ENCODE measurements at places on chromosomes 6 and 20.

- no peak for DNase-seq
Measured at GRCh38 chr6:20691185-20691584, 156.9 kb downstream of the CDKAL1 start.

- no peak for DNase-seq
Measured at GRCh38 chr6:167968091-167968490, 29.4 kb upstream of the KIF25 start.

- no peak for DNase-seq
Measured at GRCh38 chr6:167113935-167114910, 8.7 kb upstream of the CCR6 start.

GRCh38 chr6:112372226-112372806, 25.2 kb downstream of the RFPL4B start:
- no peak for DNase-seq

GRCh38 chr6:138432063-138432356, 28.0 kb downstream of the HEBP2 start:
- no peak for DNase-seq

- DNase-seq = no peak
Measured at GRCh38 chr20:14232650-14233049, 104.8 kb downstream of the FLRT3 start.

- DNase-seq = no peak
Measured at GRCh38 chr6:44062105-44062770, 65.0 kb downstream of the MRPL14 start.

DNA sequence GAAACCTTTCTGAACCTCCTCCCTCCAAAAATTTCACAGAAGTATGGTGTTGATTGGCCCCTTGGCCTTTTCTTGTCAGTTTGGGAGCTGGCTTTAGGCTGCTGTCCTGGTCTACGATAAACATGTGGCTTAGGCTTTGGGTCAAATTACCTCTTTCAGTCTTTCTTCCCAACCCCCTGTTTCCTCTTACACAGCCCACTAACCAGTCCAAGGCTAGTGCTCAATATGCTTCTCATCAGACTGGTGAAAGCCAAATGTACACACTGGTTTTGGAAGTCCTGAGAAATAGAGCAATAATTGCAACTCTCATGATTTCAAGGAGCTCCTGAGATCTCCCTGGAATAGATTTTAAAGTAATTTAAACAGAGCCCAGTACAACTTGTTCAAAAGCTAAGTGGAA, 933.7 kb upstream of the GJE1 start:
- DNase-seq = no peak

DNA sequence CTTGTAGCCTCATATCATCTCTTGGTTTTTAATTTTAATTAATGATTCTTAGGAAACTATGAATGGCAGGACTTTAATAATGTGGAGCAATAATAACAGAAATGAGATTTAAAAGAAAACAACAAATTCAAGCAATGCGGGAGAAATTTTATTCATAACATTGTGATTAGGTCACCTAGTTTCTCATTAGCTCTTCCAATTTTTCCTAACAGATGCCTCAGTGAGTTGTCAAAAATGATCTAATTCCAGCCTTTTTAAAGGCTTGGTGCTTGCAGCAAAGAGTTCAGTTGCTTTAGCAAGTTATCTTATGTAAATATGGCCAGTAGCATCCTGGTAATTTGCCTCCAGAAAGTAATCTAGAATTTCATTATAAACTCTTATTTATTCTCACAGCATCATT, 20.4 kb downstream of the PDE7B start:
- peak; percentile 59 for DNase-seq

GRCh38 chr6:135871296-135871695, 19.8 kb downstream of the PDE7B start:
- no peak for DNase-seq
